ENCODE measurements at places on chromosomes 3 and 15. TPM values are rescaled to one million over a fixed set of nuclear protein-coding genes. Genes with fewer than 3 reads are reported as not detected.

Gene ESYT3
- not detected for polyA plus RNA-seq

Gene GNAT1
- polyA plus RNA-seq: not detected

GRCh38 chr3:153285194-153285641 lies 123.2 kb downstream of the RAP2B start:
- DNase-seq: no peak

GRCh38 chr15:80832686-80833085 lies 53.5 kb downstream of the CEMIP start:
- no peak for DNase-seq

DNA sequence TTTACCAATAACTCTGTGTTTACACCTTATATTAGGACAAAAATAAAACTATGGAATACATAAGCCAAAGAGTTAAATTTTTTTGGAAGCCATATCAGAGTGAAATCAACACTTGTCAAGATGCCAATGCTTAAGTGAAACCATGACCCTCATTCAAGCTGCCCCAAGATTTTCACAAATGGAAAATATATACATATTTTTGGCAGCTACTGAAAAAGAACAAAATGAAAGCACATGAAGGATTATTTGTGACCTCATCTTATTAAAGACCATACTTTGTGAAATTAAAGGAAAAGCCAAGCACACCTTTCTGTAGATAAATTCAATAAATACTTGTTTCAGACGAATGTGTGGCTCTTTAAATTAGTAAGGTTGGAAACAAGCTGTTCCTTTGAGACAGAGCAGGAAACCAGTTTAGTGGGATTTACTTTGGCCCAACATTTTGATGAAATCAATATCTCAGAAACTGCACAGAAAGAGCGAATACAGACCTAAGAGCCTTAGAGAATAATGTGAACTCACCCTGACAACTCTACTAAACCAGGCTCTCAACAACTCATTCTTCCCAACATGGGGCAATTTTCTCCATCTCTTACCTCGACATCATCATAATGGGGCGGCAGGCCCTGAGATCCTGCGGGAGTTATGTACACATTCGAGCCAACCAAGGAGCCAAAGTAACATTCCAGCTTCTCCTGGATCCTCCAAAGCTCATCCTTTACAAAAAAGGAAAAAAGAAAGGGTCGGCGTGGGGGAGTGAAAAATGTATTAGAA lies 11.1 kb downstream of the RIOX2 start:
- DNase-seq: no peak

- no peak for DNase-seq
Observed at GRCh38 chr15:96337365-96338023, 7.0 kb downstream of the NR2F2 start.

- DNase-seq: no peak
Observed at GRCh38 chr3:61030469-61031035, 220.7 kb downstream of the FHIT start.

Gene THAP10
- polyA plus RNA-seq: 0.40 TPM

DNA sequence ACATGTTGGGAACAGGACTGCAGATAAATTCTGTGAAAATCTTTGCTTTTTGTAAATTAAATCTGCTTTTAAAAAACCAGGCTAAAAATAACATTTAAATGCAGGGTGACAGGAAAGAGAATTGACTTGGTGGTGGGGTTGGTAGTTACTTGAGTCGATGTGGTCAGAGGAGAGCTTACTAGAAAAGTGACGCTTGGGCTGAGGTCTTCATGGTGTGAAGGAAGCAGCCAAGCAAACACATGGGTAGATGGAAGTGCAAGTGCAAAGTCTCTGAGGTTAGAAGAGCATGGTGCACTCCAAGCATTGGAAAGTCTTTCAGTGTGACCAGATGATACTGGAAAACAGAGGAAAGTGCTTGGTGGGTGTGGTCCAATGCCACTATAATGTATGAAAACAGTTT lies 86.4 kb upstream of the THBS1 start:
- peak; percentile 66 for DNase-seq

Gene ECE2
- polyA plus RNA-seq: not detected

DNA sequence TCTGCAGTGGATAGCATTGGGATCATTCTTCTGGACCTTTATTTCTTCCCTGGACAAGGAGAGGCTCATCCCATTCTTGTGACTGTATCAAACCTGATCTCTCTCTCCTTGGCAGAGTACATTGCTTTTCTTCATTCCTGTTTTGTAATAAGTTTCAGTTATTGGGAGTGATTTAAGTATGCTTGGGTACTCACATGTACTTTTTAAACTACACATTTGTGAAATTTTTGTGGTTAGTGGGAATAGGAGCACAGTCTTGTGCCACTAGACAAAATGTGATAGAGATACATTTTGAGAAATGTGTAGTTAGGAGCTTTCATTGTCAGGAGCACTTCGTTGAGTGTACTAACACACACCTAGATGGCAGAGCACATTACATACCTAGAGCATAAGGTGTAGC lies 262.6 kb downstream of the C3orf38 start:
- no peak for DNase-seq

Gene IL17RE
- not detected for polyA plus RNA-seq

DNA sequence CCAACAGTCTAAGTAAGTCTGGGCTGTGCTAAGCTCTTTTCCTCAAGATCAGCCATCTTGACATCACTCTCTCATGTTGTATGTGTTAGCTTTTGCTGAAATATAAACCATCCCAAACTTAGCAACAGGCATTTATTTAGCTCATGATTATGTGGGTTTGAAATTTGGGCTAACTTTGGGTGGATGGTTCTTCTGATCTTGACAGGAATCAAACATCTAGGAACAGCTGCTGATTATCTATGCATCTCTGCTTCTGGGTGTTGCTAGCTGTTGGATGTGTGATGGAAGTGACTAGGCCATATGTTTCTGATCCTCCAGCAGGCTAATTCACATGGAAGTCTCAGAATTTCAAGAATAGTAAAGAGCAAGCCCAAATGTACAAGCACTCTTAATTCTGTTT lies 615.2 kb upstream of the TGFBR2 start:
- no peak for DNase-seq

Gene LYSMD2
- polyA plus RNA-seq: 36.2 TPM

Gene NR2E3
- polyA plus RNA-seq: not detected

DNA sequence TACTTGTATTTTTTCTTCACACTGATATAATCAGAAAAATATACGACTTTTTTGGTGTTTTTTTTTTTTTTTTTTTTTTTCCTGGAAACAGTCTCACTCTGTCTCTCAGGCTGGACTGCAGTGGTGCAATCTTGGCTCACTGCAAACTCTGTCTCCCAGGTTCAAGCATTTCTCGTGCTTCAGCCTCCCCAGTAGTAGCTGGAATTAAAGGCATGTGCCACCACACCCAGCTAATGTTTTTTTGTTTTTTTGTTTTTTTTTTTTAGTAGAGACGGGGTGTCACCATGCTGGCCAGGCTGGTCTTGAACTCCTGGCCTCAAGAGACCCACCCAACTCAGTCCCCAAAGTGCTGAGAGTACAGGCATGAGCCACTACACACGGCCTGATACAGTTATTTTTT lies 20.8 kb upstream of the DNAAF4 start:
- DNase-seq: no peak

Gene VWA5B2
- polyA plus RNA-seq: not detected

DNA sequence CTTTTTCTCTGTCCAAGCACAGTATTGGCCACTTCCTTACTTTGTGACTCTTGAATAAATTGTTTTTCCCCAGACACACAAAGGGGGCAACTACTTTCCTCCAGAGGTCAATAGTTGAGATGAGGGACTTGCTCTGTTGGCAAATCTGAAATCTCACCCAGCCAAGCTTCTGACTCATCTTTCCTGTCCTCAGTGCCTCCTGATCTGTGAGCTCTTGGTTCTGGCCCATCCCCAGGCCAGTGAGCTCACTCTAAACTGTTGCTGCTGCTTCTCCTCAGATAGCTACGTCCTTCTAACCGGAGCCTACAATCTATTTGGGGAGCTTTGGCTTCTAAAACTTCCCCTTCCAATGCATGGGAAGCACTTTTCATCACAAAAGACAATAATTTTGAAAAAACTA lies 50.0 kb upstream of the NMD3 start:
- DNase-seq: no peak

Gene SPINK8
- polyA plus RNA-seq: not detected

DNA sequence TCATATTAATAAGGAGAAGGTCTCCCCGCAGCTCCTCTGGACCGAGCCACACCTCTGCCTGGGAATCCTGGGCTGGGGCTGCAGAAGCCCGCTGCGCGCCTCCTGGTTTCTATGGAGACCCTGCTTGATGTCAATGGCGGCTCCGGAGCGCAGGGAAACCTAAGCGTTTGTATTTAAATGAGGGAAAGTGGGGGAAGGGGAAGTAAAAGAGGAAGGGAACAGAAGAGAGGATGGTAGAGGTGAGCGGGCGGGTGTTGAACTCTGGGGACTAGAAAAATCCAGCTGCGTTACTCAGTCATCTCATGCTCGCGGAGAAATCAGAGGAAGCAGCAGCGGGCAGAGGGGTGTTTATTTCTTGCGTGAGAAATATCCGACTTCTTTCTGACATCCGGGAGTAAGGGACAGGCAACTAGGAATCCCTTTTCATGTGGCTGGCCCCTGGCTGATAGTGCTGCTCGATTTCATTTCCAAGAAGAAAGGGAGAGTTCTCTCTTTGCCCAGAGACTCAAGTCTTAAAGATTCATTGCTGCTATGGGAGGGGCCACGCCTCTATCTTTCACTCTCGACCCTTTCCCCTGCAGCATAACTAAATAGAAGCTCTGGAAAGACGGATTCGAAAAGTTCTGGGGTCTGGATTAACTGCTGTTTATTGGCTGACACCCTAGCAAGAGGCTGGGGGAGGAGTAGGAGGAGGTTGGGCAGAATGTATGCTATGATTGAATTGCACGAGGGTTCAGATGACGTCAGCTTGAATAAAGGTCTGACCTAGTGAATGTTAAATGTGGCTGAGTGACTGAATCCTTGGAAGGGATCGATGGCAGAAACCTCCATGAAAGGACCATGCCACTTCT lies 110.5 kb upstream of the GAP43 start:
- DNase-seq: peak; percentile 23

- DNase-seq: no peak
Observed at GRCh38 chr15:39145854-39146625, 434.8 kb upstream of the THBS1 start.

Gene IRAK2
- 37.1 TPM for polyA plus RNA-seq

Gene PARP15
- 17.0 TPM for polyA plus RNA-seq

GRCh38 chr3:118977671-118978392 lies 56.8 kb downstream of the IGSF11 start:
- DNase-seq: no peak

DNA sequence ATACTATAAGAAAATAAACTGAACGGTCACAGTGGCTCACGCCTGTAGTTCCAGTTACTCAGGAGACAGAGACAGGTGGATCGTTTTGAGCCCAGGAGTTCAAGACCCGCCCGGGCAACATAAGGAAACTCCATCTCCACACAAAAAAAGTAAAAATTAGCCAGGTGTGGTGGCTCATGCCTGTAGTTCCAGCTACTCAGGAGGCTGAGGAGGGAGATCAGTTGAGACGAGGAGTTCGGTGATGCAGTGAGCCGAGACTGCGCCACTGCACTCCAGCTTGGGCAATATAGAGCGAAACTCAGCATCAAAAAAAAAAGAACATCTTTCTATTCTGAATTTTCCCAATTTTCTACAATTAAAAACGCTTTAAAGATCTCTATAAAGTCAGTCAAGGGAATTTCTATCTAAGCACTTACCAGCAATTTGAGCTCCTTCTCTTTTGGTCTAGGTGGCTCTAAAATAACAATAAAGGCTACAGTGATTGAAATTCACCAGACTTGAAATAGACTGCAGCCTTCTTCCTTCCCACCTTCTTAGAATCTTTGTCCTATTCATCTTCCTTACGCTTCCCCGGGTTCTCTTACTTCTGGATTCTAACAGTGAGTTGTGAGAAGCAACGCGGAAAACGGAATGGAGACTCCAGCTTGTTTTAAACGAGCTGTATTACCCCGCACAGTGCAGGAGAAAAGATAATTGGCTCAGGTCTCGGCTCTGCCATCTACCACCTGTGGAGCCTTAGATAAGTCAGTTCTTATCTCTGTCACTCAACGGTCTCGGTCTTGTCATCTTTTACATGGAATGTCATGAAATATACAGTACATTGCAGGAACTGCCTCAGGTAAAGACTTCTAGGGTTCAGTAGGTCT lies 812 bp upstream of the SEC62 start:
- no peak for DNase-seq

- DNase-seq: no peak
Observed at GRCh38 chr15:75199357-75199940, 2.2 kb upstream of the C15orf39 start.

- DNase-seq: no peak
Observed at GRCh38 chr3:64163755-64164148, 61.5 kb downstream of the PRICKLE2 start.

DNA sequence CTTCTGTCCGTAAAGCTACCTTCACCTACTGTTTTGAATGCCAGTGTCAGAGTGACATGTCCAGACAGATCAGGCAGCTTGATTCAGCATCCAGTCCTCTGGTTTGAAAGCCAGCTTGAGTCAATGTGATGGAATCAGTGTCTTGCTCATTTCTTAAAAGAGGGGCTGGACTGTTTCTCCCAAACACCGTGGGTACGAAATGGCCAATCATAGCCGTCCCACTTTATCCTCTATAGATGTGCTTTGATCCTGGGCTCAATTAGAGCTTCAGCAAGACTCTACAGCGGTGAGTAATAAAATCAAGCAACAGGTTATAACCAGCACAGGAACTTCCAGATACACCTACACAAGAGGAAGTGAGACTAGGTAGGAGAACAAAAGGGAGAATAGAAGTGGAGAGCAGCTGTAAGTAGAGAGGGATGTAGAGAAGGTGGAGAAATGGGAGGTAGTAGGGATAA lies 17.0 kb upstream of the OR5K1 start:
- DNase-seq: no peak

- no peak for DNase-seq
Observed at GRCh38 chr3:144431134-144431533, 459.5 kb downstream of the DIPK2A start.

DNA sequence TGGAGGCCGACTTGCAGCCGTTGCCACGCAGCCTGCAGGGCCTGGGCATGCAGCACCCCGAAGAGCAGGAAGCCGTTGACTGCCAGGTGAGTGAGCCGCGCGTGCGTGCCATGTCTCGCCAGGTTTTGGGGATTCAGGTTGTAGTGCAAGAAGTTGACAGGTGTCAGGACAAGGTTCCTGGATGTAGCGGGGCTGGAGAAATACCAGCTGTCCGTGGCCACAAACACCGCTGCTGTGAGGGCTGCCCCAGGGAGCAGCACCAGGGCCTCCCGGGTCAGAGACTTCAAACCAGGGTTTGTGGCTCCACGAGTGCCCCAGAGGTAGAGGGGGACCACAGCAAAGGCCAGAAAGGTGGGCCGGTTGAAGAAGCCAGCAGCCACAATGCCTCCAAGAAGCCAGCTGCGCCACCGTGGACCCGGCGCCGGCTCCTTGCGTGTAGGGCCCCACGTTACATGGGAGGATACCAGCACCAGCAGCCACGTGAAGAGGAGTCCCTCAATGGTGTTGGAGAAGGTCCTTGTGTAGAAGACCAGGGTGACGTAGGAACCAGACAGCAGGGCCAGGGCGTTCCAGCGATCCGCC lies 5.6 kb upstream of the NCBP2 start:
- no peak for DNase-seq

Gene CCR8
- polyA plus RNA-seq: not detected

- no peak for DNase-seq
Observed at GRCh38 chr3:146256851-146257486, 6.1 kb upstream of the PLSCR4 start.

Gene STRA6
- polyA plus RNA-seq: not detected

Gene MASP1
- not detected for polyA plus RNA-seq

Measured in immature natural killer cell (primary cell).